ENCODE measurements at places on chromosomes 16 and 17.

- DNase-seq = no peak
These were observed 20.2 kb downstream of the FOXF1 start for GRCh38 chr16:86530251-86531190.

DNA sequence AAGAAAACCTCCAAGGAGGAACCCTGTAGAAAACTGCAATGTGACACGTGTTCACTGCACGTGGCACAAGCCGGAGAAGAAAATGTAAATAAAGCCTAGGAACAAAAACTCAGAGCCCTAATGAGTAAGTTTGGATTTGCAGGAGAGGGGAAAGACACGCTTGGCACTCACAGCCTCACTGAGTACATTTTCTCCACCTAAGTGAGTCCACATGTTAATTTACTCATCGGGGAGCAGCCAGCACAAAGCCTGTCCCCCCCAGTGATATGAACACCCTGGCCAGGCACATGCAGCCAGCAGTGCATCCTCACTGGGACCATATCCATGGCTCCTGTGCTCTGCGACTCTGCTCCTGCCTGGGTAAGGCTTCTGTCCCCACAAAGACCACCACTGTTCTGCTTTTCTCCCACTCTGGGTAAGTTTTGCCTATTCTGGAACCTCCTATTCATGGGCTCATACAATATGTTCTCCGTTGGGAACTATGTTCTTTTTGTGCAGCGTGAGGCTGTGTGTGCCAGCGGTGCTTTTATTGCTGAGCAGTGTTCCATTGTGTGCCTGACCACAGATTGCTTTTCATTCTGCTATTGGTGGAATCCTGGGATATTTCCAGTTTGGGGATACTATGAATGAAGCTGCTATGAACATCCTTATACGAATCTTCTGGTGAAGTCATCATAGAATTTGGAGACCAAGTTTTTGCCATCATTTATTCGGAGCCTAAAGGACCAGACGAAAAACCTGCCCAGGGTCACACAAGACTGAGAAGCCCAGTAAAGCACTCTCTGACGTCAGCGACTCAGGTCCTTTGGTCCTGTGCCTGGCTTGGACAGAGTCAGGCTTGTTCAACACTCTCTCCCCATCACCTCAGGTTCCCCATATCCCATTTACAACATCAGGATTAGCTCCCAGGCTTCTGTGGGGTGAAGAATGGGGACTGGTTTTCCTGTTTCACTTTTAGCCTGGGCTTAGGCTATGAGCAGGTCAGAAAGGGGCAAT, 53.3 kb downstream of the RNF112 start:
- no peak for DNase-seq

DNA sequence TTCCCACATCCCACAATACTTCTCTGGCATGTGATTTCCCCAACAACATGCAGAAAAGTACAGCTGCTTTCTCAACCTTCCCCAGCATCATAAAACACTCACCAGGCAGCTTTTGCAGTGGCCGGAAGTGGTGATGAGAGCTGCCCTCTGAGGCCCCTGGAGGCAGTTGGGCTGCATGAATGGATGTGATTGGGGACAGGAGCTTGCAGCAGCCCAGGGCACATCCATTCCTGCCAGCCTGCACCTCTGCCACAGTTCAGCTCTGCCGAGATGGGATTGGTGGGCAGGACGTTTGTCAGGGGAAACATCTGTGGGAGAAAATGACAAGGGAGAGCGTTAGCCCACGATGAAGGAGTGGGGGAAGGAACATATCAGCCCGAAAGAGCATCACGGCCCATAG, 19.8 kb downstream of the NUBP1 start:
- no peak for DNase-seq

DNA sequence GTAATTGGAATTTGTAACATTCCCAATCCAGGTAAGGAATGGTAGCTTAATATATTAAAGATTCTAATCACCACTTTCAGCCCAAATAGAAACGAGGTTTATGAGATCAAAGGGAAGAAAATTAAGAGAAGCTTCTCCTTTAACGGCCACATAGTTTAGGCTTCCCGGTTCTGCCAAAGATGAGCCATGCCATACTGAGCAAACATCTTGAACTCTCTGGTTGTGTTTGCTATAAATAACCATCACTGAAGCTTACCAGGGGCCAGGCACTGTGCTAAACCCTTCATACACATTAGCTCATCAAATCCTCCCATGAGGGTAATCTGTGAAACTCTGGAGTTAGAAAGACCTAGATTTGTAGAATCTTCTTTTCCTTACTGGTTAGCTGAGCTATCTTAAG, 2.8 kb downstream of the MYH11 start:
- no peak for DNase-seq

- no peak for DNase-seq
These were observed 90.7 kb upstream of the TMEM97 start for GRCh38 chr17:28228109-28228840.

GRCh38 chr17:7579834-7580603, 581 bp downstream of the CD68 start:
- no peak for DNase-seq

DNA sequence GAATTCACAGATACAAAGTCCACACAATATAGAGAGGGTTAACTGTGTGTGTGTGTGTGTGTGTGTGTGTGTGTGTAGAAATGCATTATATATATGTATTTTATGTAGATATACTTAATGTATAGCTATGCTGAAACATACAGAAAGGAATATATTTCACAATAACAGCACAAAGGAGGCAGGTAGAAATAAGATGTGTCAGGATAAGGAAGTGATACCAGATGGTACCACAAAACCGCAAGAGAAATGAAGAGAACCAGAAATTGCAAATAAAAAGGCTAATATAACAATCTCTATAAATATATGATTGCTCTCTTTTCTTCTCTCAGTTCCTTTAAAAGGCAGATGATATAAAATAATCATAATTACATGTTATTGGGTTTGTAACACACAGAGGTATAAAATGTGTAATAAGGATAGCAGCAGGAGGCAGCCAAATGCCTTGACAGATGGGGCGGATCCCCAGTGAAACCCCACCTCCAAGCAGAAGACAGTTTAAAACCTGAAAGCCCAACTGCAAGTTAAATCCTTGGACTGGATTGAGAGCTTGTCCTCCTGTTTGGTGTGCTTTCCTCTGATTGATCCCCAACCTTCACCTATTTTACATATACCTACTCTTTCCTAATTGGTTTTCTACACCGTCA, 365.4 kb upstream of the C16orf82 start:
- DNase-seq = no peak

DNA sequence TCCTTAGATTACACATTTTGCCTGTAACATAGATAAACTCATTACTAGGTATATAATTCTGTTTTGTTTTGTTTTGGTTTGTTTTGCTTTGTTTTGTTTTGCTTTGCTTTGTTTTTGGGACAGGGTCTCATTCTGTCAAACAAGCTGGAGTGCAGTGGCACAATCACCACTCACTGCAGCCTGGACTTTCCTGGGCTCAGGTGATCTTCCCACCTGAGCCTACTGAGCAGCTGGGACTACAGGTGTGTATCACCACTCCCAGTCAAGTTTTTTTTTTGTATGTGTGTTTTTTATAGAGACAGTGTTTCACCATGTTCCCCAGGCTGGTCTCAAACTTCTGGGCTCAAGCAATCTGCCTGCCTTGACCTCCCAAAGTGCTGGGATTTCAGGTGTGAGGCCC, 1.3 kb upstream of the CCL4L2 start:
- no peak for DNase-seq

DNA sequence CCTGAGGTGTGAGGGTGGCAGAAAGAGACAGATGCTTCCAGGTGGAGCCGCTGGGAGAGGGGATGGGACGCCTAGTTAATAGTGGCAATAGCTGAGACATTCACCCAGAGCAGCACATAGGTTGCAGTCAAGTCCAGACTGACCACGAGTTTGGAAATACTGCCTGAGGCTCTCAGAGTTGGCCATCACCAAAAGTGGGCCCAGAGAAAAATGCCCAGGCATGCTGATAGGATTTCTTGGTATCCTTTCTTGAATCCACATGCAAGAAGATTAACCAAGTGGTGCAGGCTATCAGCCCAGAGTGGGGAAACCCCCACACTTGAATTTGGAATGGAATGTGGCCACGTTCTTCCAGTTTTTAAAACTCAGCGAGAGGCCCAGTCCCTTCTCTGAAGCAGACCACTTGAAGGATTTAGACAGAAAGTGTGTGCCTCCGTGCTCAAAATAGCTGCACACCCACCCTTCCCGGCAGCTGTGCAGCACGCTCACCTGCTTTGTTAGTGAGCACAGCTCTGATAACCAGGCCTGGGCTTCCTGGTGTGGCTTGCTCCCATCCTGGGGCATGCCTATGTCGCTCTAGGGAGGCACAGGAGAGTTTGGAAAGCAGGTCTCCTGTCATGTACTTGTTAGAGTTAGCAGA, 35.7 kb downstream of the PLD6 start:
- DNase-seq = no peak

DNA sequence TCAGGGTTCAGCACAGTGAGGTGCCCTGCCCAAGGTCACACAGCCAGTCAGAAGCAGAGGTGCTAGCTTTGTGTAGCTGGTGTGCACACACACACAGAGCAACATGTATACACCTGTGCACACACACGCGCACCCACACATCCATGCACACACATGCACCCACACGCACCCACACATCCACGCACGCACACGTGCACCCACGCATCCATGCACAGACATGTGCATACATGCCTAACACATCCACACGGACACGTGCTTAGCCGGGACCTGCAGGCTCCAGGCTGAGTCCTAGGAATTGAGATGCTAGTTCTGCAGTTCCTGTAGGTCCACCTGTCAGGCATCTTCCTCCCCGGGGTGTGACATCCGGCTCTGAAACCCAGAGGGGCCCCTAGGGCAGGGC, 13.0 kb upstream of the DPEP1 start:
- DNase-seq = no peak

GRCh38 chr16:55263271-55264250, 60.4 kb upstream of the IRX6 start:
- DNase-seq = no peak

GRCh38 chr17:75064040-75064439, 17.0 kb downstream of the KCTD2 start:
- no peak for DNase-seq

GRCh38 chr17:68399638-68400403, 57.5 kb downstream of the WIPI1 start:
- DNase-seq = no peak

GRCh38 chr17:75102385-75102821, 7.4 kb upstream of the ARMC7 start:
- DNase-seq = no peak

DNA sequence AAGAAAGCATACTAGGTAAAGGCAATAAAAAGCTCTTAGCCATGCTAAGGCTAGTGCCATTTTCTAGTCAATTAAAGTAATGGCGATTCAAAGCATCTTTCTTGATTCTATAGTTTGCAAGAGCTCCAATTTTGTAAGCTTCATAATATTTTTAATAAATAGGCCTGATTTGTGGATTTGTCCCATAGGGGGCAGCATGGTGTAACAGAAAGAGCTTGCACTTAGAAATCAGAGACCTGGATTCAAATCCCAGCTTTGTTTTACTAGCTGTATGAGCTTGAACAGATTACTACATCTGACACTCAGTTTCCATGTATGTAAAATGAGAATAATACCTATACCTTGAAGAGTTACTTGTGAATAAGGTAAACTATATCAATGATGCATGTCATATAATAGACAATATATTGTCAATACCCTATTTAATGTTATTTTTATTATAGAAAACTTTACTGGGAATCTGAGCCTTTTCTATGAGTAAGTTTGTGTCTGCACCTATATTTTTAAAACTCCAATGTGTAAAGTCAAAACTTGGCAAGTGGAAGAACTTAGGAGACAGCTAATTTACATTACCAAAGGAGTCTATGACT, 93.6 kb upstream of the NOG start:
- DNase-seq = no peak

DNA sequence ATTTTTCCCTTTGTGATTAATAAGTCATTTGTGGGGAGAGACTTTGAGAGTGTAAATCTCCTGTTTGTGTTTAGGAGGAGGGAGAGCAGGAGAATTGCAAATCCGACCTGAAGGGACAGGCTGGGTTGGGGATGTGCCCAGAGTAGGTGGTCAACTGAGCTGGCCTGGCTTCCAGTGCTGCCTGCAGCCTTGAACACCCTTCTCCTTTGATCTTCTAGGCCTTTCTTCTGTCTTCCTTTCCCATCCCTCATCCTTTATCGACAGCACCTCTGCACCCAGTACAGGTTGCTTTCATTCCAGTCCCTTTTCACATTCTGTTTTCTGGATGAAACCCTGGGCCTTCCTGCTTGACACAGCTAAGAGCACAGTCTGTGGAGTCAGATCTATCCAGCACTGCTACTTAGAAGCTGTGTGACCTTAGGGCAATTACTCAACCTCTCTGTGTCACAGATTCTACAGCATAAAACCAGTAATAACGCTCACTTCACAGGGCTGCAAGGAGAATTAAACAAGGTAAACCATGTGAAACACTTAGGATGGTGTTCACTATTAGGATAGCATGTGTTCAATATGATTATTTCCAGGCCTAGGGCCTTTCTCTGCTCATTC, 1.0 kb upstream of the CSNK2A2 start:
- no peak for DNase-seq

GRCh38 chr17:73991260-73991659, 212.2 kb upstream of the RPL38 start:
- no peak for DNase-seq

DNA sequence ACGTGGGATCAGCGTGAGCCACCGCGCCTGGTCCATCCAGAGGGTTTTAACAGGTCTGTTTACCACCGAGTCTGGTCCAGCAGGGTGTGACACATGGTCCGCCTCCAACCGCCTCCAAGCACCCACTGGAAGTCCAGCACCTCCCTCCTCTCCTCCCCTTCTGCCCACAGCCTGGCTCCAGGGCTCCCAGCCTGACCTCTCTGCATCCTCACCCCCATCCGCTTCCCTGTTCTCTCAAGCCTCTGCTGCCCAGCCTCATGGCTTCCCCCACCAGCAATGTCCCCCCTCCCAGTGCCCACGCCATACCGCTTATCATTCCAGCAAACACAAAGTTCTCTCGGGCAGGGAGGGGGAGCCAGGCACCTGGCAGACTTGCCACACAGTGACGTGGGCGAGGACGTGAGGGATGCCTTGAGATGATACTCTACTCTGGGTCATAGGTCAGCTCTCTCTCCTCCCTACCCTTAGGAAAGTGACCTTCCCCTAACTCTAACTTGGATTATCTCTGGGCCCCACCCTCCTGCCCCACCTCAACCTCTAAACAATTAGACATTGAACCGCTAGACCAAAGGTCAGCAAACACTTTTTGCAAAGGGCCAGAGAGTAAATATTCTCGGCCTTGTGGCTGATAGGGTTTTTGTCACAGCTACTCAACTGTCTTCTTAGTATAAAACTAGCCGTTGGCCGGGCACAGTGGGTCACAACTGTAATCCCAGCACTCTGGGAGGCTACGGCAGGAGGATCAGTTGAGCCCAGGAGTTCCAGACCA, 23.1 kb downstream of the CDC42EP4 start:
- no peak for DNase-seq

DNA sequence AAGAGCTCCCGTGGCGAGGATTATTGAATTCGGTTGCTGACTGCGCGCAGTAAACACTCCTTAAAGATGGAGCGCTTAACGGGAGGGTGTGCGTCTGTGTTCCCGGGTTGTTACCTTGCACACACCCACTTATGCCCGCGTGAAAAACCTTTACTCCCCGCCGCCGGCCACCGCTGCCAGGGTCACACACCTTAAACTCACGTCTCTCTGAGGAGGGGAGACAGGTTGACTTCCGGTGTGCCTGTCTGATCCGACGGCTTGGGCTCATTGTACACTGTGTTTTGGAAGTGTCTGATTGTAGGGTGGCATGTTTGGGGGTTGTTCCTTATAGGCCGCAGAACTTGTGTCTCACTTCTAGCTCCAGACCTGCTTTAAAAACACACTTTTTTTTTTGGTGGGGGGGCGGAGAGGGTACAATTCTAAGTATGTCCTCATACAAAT, 66.8 kb downstream of the KPNA2 start:
- DNase-seq = no peak

All from activated CD8-positive, alpha-beta memory T cell treated with anti-CD3 and anti-CD28 coated beads for 48 hours (primary cell).